ENCODE measurements at places on chromosomes 3 and 15.

DNA sequence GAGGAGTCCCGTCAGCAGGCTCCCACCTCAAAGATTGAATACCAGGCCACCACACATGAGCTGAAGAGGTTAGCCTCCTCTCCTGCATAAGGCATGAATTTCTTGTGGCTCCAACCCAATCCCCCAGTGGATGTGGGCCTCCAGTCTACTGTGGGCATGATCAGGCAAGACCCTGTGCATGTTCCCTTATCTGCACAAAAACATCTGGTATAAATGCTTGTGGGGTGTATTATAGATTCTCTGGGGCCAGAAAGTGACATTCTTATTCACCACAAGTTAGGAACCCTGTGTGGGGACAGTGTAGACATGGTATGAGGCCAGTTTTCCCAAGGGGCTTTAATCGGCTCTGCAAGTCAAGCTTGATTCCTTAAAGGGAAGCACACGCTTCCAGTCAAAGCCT, 18.2 kb upstream of the UBP1 start:
- DNase-seq, result no peak

DNA sequence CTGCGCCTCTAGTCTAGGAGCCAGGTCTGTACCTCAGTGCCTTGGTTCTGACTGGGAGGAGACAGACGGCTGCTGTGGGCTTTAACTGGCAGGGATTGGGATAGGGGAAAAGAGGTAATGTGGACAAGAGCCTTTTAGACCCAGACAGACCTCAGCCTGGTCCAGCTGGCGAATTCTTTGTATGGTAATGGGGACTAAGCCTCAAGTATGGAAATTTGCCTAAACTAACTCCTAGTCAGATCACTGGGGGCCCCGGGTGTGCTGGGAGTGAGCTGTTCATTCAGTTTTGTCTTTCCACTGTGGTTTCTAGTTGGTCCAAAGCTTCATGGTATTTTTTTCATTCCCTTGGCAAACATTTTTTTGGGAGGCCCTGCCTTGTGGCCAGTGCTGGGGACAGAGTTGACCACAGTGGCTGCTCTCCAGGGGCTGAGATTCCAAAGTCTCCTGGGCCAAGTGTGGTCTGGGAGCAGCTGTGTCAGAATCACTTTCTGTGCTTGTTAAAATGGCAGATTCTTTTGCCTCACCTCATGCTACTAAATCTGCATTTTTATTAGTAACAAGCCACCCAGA, 261.4 kb upstream of the C2CD4B start:
- no peak for DNase-seq

DNA sequence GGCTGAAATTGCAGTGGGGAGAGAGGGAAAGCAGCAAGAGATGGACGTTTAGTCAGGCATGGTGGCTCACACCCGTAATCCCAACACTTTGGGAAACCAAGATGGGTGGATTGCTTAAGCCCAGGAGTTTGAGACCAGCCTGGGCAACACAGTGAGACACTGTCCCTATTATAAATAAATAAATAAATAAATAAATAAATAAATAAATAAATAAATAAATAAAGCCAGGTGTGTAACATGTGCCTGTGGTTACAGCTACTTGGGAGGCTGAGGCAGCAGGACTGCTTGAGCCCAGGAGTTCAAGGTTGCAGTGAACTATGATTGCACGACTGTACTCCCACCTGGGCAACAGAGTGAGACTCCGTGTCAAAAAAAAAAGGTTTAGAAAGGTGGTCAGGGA, 54.0 kb upstream of the ARPP19 start:
- no peak for DNase-seq

- no peak for DNase-seq
These were observed 50.6 kb upstream of the SLC7A14 start for GRCh38 chr3:170636400-170636973.

DNA sequence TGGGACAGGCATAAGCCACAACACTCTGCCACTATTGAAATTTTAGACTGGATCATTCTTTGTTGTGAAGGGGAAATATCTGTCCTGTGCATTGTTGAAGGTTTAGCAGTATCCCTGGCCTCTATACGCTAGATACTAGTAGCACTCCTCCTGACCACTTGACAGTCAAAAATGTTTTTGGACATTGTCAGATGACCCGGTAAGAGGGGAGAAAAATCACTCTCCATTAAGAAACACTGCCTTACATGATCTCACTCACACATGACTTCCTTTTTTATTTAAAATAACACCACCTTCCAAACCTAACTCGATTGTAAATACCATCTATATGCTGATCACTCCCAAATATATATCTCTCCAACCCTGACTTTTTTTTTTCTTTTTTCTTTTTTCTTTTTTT, 15.3 kb upstream of the HLTF start:
- no peak for DNase-seq

GRCh38 chr3:152266221-152266995, 2.3 kb upstream of the MBNL1 start:
- no peak for DNase-seq

DNA sequence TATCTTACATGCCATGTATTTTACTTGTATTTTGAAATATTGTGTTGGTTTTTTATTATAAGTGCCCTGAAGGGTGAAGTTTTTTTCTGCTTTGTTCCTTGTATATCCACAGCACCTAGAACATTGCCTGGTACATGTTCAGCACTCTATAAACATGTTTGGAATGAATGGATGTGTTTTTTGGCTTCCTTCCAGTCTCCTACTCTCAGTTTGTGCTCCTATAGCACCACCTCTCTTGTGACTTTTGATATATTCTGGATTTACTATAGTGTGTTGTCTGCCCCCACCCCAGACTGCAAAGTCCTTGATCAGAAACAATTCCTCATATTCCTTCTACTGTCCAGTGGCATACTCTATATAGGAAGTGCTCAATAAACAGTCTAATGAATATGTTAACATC, 60.6 kb downstream of the PLCL2 start:
- DNase-seq, result no peak

DNA sequence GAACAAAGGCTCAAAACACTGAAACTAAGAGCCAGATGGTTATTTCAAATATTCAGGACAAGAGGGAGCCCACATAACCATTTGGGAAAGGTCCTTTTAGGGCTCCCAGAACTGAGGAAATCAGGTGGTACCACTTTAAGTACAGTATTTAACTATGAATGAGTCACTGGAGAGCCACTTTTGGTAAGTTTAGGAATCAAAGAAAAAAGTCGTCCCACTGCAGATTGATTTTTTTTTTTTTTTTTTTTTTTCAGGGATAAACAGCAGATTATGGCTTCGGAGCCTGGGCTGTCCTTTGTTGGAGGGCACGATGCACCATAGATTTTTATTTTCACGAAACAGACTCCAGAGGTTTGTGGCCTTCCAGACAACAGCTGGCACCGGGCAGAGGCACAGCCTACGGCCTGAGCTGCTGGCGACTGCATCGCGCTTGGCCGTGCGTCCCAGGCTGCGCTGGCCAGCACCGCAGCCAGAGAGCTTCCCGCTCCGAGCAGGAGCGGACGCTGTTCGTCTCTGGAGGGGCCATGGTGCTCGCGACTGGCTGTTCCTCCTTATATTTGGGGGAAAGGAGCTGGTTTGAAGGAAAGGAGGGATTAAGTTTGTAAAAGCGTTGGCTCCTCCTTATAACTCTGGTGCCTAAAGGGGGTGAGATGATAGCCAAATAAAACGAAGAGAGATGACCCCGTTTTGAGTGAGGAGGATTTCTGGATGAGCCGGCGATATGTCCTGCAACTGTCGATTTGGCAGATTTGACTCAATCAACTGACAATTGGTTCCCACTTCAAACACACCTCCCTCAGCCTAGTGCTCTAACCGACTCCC, 152.9 kb upstream of the GOLIM4 start:
- DNase-seq, result no peak

DNA sequence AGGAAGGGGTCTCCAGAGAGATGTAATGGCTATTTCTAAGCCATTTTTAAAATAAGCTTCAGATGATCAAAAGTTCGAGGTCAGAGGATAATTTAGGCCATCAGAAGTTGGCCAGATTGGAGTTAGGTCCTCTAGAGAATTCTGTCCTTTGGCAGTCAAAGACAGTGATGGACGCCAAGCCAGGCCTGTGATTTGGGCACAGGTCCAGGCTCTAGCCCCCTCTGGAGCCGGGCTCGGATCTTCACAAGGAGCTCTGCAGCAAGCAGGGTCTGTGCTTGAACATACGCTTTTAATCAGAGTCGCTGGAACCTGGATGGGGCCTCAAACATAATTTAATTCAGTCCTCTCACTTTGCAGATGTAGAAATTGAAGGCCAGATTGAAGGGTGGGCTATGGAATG, 151.4 kb upstream of the BCL6 start:
- DNase-seq, result no peak

DNA sequence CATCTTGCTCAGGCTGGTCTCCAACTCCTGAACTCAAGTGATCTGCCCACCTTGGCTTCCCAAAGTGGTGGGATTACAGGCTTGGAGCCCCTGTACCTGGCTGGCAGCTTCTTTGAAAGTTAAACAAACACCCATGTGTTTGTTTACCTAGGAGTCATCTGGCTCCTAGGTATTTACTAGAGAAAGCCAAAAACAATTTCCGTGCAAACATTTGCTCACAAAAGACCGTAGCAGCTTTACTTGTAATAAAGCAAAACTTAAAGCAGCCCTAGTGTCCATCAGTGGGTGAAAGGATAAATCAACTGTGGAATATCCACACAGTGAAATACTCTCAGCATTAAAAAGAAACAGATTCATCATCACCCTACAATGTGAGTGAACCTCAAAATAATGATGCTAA, 29.4 kb upstream of the XCR1 start:
- no peak for DNase-seq

GRCh38 chr3:169965562-169966427, 812 bp upstream of the SEC62 start:
- DNase-seq, result no peak

- peak; percentile 44 for DNase-seq
These were observed 96.0 kb downstream of the LRRK1 start for GRCh38 chr15:101014921-101015841.

DNA sequence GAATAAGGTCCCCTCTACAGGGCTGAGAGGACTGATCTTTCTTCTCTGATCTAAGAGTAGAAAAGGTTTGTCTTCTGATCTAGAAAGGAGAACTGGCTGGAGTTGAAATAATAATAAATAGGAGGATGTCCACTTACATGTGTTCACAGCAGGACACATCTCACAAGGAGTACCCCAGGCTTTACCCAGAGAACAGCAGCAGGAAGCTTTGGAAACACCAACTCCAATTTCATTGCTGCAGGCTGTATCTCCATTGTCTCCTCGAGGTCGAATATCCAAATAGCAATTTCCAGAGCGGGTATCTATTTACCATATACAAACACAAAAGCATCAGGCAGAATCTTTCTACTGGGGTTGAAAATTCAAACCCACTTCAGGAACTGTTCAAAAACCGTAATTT, 136.6 kb downstream of the DUT start:
- DNase-seq, result no peak

DNA sequence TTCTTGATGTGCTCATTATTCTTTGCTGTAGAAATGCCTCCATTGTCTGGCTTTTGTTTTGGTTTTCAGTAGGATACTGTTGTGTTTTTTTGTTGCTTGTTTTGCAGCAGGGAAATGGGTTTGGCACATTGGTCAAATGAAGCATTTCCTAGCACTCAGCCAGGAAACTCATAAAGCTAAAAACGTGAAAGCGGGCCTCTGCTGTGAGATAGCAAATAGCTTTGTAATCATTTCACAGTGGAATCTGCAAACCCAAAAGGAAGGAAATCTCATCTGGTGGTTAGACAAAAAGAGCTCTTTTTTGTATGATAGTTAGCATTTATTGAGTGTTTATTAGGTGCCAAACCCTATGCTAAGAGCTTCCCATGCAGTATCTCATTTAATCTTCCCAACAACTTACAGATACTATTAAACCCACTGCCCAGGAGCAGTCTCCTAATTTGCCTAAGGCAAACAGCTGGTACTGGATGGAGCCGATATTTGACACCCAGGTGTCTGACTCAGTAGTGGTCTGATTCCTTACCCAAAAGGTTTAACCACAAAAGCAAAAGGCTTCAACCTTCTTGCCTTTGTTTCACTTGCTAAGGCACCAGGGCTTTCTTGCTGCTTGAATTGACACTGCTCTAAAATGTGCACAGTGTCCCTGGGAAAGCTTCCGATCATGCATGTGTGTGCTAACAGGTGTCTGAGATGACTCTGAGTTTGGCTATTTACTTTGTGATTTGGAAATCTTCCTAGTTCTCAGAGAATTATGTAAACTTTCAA, 527.9 kb upstream of the MDFIC2 start:
- no peak for DNase-seq

- DNase-seq, result no peak
These were observed 91.3 kb upstream of the SLC4A7 start for GRCh38 chr3:27575499-27575898.

- DNase-seq, result no peak
These were observed 10.5 kb downstream of the ABCF3 start for GRCh38 chr3:184196536-184196935.

- DNase-seq, result no peak
These were observed 431.0 kb downstream of the EPHB1 start for GRCh38 chr3:135226057-135226456.

DNA sequence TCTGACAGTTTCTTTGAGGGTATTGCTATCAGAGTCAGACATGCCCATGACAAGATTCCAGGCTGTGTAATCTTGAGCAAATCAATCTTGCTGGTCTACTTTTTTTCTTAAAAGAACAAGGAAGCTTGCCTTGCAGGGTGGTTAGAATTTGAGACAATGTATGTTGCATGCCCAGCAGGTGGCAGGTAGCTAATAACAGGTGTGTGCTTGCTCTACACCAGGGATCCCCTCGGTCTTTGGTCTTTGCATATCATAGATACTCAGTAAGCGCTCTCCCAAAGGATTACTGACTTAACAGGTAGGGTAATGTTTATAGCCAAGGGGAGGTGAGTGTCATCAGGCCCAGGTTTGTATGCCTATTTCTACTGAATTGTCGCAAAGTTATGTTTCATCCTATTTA, 37.3 kb downstream of the CACNA1D start:
- no peak for DNase-seq

- no peak for DNase-seq
These were observed 462.2 kb downstream of the NSUN3 start for GRCh38 chr3:94525043-94525442.

DNA sequence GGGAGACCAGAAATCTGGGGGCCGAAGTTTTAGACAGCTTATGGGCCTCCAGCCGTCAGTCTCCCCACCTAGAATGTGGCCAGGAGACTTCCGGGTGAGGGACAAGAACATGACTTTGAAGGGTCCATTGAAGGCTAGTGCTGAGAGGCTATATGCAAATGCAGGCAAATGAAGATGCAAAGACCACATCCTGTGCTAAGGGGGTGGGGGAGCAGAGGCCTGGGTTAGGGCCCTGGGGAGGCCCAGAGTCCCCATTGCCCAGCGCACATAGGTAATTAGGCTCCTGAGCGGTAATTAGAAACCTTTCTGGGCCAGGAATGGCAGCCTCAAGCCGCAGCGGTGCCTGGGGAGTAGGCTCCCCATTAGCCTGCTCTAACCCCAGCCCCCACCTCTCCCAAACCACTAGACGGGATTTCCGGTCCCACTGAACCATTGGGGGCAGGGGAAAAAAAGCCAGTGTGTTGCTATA, 6.8 kb downstream of the CSK start:
- no peak for DNase-seq

- DNase-seq, result peak; percentile 68
These were observed at the start of gene TFDP2 for GRCh38 chr3:142148792-142149672. TSS of gene TFDP2 (minus strand) at chr3:142149544. CDS start at chr3:142101749, 47,795 bp downstream.

- no peak for DNase-seq
These were observed at the start of gene PCBP4 for GRCh38 chr3:51967384-51968169. TSS of gene PCBP4 (minus strand) at chr3:51967454. CDS start at chr3:51961240, 6,214 bp downstream.
